ENCODE measurements at places on chromosomes 13 and 19. TPM values are rescaled to one million over a fixed set of nuclear protein-coding genes. Genes with fewer than 3 reads are reported as not detected.
A peak's percentile ranks its signal among the peaks of the same experiment; 100 is the strongest.

Gene PTGER1
- total RNA-seq = 0.31 TPM

Gene ZNF563
- 1.2 TPM for total RNA-seq

DNA sequence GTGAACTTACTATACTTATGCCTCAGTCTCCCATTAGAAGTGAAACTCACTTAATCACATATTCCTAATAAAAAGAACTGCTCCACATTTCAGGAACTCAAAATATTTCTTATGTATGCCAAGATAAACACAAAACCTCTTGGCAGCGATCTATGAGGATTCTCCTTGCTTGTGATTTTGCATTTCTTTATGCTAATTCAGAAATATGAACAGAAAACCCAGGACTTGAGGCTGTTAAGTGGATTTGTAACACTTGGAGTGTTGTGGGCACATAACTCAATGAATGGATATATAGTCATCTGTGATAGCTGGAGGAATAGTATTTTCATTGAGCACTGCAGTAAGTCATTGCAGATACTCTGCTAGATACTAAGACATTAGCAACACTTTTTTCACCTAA lies 5.6 kb upstream of the KATNAL1 start:
- DNase-seq = no peak
- no peak overlapping the region for H3K4me3 ChIP-seq
- peaks cover 2% of the 10 kb centered on the region for H3K27me3 ChIP-seq
- no peaks in the 10 kb centered on the region for H3K36me3 ChIP-seq

- H3K36me3 ChIP-seq = peaks cover 13% of the 10 kb centered on the region
- no peak for DNase-seq
- peaks cover 2% of the 10 kb centered on the region for H3K4me1 ChIP-seq
- peaks cover 4% of the 10 kb centered on the region for H3K27me3 ChIP-seq
- no peak overlapping the region for H3K27ac ChIP-seq
These were observed 18.3 kb upstream of the ZNF414 start for GRCh38 chr19:8532225-8532624.

GRCh38 chr13:44053208-44053607 lies 173.5 kb downstream of the LACC1 start:
- no peak for DNase-seq
- no peak overlapping the region for H3K4me3 ChIP-seq
- no peaks in the 10 kb centered on the region for H3K36me3 ChIP-seq
- peaks cover 3% of the 10 kb centered on the region for H3K4me1 ChIP-seq

- peak; percentile 72 for DNase-seq
- H3K4me1 ChIP-seq = peaks cover 3% of the 10 kb centered on the region
- H3K36me3 ChIP-seq = peaks cover 3% of the 10 kb centered on the region
These were observed 469 bp downstream of the COX6B2 start for GRCh38 chr19:55353803-55354697.

Gene SIX5
- total RNA-seq = 21.9 TPM
